ENCODE measurements at places on chromosomes 4 and X.

GRCh38 chr4:101792056-101792590, 1.6 kb downstream of the BANK1 start:
- no peak for DNase-seq

- DNase-seq: no peak
These were observed 53.6 kb downstream of the NSG1 start for GRCh38 chr4:4440333-4441061.

GRCh38 chrX:40418146-40418812, 162.5 kb upstream of the ATP6AP2 start:
- no peak for DNase-seq

- DNase-seq: no peak
These were observed 313.4 kb upstream of the SLC7A11 start for GRCh38 chr4:138555584-138555983.

- DNase-seq: no peak
These were observed 126.6 kb downstream of the FHDC1 start for GRCh38 chr4:153062652-153063168.

DNA sequence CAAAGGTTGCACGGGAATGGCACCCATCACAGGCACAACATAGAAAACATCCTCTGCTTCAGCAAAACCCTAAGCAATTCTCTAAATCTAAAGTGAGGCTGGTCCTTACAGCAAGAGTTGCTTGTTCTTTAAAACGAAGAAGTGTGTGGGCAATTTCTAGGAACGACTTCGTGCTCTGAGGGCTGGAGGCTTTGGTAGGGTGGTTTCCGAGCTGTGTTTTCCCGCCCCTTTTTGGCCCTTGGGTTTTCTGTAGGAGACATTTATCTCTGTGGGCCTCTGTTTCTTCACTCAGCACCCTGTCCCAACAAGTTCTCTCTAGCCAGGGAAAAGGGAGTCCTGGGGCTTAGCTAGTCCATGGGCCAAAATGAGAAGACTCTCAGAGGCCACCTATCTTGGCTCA, 84.2 kb downstream of the SLC2A9 start:
- no peak for DNase-seq

DNA sequence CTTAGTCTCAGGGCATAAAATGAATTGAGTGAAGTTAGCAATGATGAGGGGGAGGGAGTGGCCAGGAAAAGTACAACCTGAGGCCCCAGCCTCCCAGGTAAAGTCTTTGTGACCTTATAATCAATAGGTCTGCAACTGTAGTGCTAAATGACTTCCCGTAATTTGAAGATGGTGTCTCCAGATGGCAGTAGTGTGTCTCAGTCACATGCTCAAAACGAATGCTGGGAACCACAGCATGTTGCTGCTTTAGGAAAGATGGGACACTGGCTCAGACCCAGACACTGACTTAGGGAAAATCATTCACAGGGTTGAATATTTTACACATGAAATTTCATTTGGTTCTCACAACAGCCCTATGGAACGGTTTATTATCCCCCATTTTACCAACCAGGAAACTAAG, 10.3 kb downstream of the SRPX2 start:
- no peak for DNase-seq

DNA sequence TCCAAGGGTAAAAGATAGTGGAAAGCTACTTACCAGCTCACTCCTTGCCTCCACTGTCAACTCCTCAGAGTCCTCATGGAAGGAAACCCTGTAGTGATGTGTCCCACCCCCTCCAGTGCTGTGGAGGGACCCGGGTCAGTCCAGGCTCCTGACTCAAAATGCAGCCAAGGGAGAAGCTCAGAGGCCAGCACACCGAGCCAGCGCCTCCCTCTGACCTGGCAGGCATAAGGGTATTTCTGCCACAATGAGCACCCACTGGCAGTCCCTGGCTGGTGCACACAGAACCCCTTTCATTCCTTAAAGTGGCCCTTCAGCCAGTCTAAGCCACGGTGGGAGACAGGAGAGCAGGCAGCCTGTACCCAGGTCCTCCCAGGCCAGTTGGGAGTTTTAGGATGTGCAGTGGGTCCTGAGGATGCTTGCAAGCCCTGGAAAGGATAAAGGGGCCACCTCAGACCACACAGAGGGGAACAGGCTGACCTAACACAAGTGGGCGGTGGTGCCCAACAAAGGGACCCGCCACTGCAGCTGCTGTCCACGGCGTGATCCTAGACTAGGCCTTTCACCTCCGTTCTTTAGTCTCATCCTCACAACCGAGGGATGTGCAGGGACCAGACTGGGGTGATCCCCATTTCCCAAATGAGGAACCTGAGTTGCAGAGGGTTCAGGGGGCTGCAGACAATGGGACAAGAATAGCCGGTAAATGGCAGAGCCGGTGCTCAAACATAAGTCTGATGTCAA, 5.7 kb downstream of the JAKMIP1 start:
- no peak for DNase-seq

- DNase-seq: no peak
These were observed 715 bp downstream of the ZMAT1 start for GRCh38 chrX:101931136-101931487.

DNA sequence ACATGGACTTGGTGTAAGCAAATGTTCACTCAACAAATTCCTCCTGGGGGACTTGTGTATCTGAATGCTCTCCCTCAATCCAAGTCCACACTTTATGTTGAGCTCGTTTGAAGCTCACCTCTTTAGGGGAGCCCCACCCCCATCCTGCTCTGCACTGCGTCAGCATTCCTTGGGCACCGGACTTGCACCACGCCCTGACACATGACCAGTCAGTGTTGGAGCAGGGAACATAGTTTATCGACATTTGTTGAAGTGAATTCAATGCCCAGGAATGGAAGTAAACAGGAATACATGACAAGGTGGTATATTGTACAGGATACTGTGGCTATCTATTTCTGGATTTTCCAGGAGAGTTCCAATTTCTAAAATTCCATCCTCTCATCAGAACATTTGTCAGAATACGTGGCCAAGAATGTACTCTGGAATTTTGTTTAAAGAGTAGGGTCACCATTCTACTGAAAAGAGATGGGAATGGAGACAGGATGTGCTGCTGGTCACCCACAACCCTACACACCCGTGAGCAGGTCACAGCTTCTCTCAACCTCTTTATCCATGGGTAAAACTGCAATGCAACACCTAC, 60.0 kb upstream of the LNX1 start:
- no peak for DNase-seq

DNA sequence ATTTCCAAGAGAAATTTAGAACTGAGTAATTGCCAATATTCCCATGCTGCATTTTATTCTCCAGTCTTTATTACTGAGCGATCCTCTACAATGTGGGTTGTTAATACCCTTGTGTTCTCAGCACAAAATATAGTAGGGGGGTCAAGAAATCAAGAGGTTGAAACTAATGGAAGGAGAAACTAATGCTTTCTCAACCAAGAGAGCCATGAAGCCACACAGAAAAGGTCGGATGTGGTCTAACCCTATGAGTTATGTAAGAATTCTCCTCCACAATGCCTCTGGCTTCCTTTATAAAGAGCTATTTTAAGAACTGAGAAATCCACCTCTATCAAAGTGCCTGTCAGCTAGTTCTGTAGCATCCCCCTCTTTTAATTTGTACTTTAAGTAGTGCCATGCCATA, 268.5 kb downstream of the CHIC1 start:
- no peak for DNase-seq

GRCh38 chrX:128458888-128459287, 406.7 kb upstream of the ACTRT1 start:
- no peak for DNase-seq

DNA sequence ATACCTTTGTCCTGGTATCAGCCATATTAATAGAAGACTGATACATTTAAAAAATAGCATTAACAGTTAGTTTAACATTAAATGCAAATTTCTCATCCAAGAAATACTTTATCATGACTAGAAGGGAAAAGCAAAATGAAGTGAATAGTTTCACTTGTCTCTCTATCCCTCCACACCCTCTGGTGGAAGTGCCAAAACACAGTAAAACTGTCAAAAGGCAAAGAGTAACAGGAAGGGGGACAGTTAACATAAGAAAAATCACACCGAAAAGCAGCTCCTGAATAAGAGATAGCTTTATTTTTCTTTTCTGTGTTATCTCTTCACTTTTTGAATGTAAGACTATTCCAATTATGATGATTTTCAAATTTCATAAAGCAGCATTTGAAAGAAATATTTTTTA, 187.2 kb downstream of the FBXW7 start:
- DNase-seq: no peak
